ENCODE measurements at places on chromosomes 6 and 20.
A peak's percentile ranks its signal among the peaks of the same experiment; 100 is the strongest.

- DNase-seq: no peak
Measured at GRCh38 chr6:16774437-16774836, 13.2 kb upstream of the ATXN1 start.

GRCh38 chr20:23566199-23566932 is 1.9 kb downstream of the CST9L start:
- DNase-seq: no peak

DNA sequence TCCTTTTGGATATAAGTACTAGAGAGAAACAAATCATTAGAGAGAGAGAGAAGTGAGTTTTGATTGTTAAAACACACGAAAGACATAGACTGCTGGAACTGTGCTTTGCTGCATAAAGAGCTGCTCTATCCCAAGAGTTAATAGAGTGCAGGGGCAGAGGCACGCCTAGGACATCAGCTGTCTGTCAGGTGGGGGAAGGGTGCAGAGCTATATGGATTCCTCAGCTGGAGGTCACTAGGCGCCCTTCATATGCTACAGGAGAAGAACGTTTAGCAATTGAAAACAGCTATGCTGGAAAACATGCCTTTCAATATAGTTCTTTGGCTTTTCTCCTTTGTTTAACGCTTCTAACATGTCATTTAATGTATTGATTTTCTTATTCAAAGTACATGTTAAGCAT is 169.0 kb upstream of the MCHR2 start:
- no peak for DNase-seq

DNA sequence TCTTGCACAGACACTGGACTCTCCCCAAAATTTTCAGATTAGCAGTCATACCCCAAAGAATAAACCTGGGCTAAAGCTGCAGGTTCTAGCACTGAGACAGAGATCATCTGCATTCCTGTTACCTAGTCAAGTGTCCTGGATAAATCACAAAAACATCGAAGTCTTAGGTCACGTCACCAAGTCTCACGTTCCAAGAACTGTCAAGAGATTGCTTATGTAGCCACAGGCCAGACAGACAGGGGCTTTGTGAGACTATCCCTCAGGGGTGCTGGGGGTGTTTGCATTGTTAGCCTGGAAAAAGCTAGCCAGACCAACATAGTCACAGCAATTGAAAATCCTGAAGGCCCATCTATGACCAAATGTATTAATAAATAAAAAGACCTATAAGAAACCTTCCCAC is 243.1 kb upstream of the PREP start:
- no peak for DNase-seq

DNA sequence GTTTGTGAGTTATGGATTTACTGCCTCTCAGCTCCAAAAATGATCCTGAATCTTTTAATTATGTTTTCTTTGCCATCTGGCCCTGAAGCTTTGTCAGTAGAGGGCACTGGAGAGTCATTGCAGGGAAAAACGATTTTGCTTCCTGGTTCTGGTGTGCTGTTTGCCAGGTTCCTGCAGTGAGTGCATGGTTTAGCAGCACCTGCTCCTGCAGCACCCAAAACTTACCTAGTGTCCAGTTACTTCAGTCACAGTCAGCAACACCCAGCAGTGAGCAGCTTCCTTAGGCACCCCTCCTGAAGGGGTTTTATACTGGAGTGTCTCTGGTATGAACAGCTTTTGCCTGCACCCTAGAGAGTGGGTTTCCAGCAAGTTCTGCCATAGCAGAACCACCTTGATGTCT is 6.0 kb upstream of the TRIM26 start:
- DNase-seq: peak; percentile 69

DNA sequence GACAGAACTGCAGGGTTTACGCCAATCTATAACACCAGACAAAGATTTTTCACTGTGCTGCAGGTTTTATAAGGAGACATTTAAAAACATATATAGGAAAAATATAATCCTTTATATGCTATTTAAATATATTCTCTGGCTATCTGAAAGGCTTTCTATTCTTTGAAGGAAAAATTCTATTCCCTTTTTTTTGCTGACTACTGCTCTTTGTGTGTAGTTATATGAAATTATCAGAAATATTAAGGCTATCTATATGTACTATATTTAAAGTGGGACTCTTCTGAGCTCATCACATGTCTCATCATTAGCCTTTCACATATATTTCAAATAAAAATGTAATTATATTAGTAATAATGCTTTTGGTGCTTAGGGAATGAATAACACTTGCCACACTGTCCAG is 930.7 kb downstream of the EYS start:
- DNase-seq: no peak

GRCh38 chr6:140319209-140319608 is 944.8 kb upstream of the CITED2 start:
- no peak for DNase-seq

GRCh38 chr20:19112828-19113227 is 99.6 kb upstream of the SLC24A3 start:
- DNase-seq: no peak

Measured in stimulated activated CD4-positive, alpha-beta T cell treated with anti-CD3 and anti-CD28 coated beads, Interleukin-12 subunit alpha, Interleukin-12 subunit beta, amount 100 ng/mL, for 48 hours (primary cell).